AG10803 (cell line): ENCODE measurements at places on chromosomes 11 and 22.

DNA sequence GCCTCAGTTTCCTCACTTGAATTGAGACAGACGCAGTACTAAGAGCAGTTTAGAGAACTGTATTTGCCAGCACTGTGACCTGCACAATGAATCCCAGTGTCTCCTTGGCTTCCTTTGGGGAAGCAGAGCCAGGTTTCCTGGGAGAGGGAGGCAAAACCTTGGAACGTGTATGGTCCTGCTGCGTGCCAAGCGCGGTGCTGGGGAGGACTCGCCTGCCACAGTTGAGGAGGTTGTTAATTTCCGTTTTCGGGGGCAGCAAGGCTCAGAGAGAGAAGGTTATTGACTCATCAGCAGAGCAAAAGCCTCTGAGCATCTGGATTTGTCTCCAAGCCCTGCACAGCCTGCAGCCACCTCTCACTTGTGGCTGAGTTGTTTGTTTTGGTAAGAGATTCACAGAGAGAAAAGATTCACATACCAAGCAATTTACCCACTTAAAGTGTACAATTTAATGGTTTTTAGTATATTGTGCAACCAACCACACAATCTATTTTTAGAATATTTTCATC is 10.8 kb downstream of the SYT12 start:
- DNase-seq: peak; percentile 99

DNA sequence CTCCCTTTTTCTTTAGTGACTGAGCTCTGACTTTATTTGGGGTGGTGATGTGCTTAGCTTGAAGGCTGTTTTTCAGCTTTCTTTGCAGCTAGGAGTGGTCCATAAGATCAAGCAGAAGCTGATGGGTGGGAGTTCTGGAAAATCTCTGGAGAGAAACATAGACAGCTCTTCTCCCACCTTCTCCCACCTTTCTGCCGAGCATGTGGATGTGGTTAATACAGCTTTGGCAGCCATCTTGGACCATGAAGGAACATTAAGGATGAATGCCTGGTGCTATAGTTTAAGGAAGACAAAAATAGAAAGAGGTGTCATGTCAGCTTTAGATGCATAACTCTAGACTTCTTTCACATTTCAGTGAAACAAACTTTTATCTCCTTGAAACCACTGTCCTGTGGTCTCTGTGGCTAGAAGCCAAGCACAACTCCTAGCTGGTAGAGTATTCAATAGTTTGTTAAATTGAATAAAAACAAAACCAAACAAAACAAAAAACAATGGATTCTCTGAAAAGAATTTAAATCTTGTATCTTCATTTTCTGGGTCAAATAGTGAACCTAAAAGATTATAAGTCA is 203.6 kb upstream of the SESN3 start:
- DNase-seq: no peak

DNA sequence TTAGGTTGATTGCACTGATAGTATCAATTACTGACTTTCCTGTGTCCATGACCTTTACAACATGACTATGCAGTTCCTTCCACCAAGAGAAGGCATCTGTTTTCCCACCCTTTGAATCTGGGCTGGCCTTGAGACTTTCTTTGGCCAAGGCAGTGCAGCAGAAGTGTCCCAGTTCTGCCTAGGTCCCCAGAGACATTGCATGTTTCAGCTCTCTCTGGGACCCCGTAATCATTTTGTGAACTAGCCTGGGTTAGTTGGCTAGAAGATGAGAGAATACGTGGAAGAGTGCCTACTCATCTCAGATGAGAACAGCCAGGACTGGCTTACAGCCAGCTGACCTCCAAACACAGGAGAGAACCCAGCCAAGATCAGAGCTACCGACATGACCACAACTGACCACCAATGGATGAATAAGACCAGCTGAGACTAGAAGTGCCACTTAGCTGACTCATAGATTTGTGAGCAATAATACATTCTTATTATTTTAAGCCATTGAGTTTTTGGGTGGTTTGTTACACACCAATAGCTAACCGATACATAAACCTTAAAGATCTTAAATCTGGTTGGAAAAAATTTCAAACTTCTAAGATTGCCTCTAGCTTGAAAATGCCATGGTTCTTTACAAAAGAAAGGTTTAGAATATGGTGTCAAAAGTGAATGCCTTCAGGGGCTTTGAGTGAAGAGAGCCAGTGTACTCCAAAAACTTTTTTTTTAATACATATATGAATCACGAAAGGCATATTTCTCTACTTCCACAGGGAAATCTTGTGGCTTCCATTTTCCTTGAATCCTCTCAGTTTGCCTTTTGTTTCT is 145.2 kb downstream of the FBXO7 start:
- peak; percentile 82 for DNase-seq

- DNase-seq: no peak
These were observed 77.8 kb downstream of the CDKN1C start for GRCh38 chr11:2807801-2808241.

- no peak for DNase-seq
These were observed 31.1 kb upstream of the WT1 start for GRCh38 chr11:32466279-32466915.

- peak; percentile 48 for DNase-seq
These were observed 33.1 kb downstream of the ARAP1 start for GRCh38 chr11:72719144-72719543.

DNA sequence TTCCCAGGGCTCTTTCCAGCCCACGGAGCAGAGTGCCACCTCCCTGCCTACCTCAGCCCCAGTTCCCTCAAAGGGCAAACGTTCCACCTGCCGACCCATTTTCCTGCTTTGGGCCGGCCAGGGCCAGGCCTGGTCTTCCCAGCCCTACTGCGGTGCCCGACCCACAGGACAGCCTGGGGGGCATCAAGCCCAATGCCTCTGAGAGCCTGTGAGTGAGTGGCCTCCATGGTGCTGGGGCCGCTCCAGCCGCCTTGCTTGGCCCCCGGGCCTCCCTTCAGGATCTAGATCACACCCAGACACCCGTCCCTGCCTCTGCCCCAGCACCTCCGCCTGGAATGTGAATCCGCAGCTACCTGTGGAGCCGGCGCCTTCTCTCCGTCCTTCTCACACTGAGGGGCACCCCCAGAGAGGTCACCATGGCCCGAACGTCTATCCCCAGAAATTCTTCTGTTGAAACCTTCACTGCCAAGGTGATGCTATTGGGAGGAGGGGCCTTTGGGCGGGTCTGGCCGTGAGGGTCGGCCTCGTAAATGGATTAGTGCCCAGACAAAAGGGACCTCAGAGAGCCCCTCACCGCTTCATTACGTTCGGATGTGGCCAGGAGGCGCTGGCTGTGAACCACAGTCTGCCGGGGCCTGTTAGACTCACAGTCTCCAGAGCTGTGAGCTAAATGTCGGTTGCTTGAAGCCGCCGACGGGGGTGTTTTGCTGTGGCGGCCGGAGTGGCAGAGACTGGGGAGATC is 36.2 kb upstream of the BRSK2 start:
- no peak for DNase-seq
